ENCODE measurements at places on chromosomes 7 and 10. TPM values are rescaled to one million over a fixed set of nuclear protein-coding genes. Genes with fewer than 3 reads are reported as not detected.
A peak's percentile ranks its signal among the peaks of the same experiment; 100 is the strongest.

- no peak for DNase-seq
Measured at GRCh38 chr7:141463986-141464385, 87.2 kb upstream of the AGK start.

DNA sequence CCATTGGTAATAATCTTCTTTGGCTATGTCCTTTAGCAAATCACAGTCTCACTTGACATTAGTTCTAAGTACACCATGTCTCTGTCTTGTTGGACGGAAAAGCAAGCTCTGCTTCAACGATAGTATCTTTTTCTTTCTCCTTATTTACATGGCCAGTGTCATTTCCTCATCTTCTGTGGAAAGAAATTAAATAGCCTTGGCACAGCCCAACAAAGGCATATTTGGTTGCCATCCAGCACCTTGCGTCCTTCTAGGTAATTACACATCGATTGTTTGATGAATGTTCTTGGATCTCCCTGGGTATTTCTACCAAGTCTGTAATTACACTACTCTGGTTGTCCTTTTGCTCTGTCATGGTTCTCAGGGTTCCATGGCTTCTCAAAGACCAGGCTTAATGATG, 183.1 kb downstream of the CHN2 start:
- DNase-seq, result no peak

- peak; percentile 42 for DNase-seq
Measured at GRCh38 chr10:103884681-103885139, 29.3 kb upstream of the SH3PXD2A start.

GRCh38 chr10:52659085-52659484, 113.5 kb downstream of the MBL2 start:
- DNase-seq, result no peak

DNA sequence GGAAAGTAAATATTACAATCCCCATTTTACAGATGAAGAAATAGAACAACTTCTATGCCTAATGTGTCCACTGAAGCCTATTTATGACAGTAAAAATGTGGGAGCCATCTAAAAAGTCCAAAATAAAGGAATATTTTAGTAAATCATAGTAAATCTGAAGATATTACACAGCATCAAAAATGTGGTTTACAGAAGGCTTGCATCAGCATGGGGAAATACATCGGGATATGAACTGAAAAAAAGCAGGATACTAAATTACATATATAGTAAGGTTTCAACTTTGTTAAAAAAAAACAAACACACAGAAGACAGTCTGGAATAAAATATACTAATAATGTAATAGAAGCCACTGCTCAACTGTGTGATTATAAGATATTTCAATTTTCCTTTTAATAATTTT, 20.8 kb downstream of the CPA1 start:
- no peak for DNase-seq

DNA sequence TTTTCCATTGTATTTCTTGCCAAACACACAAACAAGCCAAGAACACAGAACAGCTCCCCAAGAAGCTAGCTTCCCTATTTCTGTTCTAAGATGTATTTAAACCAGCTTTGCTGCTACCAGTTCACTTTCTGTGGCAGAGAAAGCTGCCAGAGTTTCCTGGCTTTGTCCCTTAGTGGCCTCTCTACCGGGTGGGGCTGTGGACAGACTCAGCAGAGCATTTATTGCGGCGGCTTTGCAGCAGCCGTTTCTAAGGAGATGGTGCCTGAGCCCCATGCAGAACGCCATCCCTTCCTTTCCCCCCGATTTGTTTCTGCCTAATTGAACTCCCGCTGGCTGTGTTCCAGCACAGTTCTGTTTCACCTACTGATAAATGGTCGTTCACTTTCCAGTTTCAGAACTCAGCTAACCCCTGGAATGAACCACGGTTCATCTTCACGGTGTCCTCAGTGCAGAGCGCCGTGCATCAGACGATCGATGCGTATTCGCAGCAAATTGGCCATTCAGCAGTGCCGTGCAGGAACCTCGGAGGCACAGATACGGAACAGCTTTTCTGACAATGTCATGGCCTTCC, 33.8 kb upstream of the SFMBT2 start:
- no peak for DNase-seq

STEAP1B gene
- 1.6 TPM for total RNA-seq

CRHR2 gene
- not detected for total RNA-seq
